ENCODE measurements at places on chromosomes 3 and 15.

GRCh38 chr15:69723404-69724096 lies 270.9 kb downstream of the RPLP1 start:
- no peak for DNase-seq

DNA sequence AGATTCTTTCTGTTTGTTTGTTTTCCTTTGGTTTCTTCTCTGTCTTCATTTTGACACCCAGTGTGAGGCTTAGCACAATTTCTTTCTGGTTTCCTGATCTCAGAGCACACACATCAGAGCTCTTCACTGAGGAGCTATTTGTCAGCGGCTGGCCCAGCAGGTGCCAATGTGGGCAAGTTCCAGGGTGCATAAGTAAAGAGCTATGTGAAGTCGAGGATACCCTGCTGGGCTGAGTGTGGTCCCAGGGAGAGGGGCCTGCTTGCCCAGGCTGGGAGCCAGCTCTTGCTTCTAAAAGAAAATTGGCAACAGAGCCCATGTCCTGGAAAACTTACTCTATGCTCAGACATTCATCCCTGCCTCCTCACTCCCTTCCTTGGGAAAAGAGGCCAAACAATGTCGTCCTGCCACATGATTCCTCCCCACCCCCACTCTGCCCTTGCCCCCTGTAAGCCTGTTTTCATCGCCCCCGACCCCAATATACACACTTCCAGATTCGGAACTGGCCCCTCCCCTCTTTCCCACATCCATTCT lies 101.2 kb downstream of the ST8SIA2 start:
- no peak for DNase-seq

DNA sequence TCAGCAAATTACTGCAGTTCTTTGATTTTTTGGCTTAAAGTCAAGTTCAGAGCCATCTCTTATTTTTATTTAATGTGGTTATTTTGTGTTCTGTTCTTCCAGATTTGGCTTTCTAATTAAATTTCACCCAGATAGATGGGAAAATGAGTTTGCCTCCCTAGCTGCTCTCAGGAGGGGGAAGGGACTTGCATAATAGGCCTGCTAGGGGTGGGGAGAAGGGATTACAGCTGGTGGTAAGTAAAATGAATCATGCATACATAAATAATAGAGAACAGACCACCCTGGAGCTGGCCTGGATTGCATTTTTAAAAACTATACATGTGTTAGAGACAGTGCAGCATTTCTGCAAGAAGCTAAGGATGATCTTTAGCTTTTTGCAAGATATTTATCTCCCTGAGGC lies 3.9 kb upstream of the PXYLP1 start:
- DNase-seq, result no peak

DNA sequence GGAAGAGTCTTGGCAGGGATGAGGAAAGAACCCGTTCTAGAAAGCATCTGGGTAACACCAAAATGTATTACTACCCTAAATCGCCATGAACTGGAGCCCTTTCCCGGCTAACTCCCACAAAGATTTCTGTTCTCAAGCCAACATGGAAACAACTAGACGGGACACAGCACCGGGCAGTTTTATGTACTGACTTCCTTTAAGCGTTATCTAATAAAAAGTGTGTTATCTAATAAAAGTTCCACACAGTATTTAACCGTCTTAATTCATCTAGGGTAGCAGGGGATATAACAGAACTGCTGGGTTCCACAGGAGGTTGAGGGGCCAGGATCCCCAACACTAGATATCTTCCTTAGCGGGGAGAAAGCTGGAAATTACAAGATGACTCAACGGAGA lies 347 bp upstream of the C3orf62 start:
- no peak for DNase-seq

DNA sequence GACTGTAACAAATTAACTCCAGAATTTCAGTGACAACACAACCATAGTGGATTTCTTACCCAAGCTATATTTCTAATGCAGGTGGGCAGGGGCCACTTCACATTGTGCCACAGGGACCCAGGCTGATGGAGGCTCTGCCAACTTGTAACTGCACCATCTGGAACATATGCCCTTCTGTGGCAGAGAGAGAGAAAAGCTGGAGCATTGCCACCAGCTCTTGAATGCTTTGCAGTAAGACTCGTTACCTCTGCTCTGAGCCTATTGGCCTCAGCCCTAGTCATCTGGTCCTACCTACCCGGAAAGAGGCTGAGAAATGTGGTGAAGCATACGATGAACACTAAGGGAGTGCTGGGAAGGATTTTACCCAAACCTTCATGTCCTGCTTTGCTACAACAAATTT lies 587.1 kb downstream of the ZNF385D start:
- DNase-seq, result no peak

GRCh38 chr3:48039487-48040190 lies 23.4 kb upstream of the MAP4 start:
- no peak for DNase-seq

DNA sequence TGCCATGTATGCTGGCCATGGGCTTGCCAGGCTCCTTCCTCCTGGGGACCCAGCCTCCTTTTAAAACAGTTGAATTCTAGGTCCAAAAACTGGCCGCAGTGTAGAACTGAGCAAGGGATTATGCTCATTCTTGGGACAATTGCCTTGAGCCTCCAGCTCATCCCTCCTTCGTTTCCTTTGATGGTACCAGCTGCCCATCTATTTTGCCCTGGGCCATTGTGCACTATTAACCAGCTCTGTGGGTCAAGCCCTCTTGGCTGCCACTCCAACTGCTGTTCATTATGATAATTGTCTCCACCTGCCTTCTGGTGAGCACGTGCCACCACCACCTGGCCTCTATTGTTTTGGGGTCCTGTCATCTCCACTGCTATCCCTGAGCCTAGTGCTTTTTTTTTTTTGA lies 75.8 kb upstream of the SYN2 start:
- no peak for DNase-seq

DNA sequence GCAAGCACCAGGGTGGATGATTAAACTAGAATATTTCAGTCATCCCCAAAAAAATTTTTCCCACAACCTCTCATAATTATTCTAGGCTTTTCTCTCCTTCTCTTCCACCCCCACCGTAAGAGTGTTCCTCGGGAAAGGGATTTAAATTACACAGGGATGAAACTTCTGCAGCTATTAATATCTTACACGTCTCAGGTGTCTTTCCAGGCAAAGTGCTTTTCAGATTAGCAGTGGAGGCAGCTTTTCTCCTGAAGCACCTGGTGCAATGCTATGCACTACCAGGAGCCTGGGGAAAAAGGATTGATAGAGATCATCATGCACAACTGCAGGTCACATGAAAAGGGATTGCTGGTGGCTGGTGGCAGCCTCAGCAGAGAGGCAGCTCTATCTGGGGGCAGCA lies 250.4 kb downstream of the NTRK3 start:
- no peak for DNase-seq

- no peak for DNase-seq
These were observed 187.8 kb downstream of the TUSC7 start for GRCh38 chr3:116897382-116897781.

DNA sequence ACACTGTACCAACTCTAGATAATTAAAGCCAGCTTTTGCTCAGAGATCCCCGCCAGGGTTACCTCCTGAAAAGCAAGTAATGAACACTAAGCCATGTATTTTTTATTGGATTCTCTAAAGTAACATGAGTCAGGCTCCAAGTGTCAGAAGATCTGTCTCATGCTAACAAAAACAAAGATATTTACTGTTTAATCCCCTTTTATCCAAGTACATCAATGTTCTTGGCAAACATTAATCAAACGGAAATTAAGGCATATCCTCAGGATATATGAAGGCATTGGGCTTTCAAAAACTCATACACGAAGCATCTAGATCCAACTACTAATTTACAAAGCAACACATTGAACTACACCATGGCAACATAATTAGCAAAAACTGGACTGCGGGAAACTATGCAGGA lies 37.2 kb downstream of the MYO5A start:
- DNase-seq, result no peak

DNA sequence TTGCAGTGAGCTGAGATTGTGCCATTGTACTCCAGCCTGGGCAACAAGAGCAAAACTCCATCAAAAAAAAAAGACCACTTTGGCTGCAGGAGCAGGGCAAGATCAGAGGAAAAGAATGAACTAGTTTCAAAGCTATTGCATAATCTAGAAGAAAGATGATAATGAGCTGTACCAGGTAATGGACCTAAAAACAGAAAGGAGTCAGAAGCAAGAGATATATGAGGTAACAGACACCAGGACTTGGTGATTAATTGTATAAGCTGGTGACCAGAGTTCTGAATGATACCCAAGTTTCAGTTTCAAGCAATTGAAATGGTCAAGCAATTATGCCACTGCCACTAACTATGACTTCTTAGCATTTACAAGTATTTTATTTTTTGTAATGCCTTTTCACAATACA lies 2.9 kb downstream of the POLQ start:
- DNase-seq, result no peak

GRCh38 chr3:17942856-17943255 lies 200.4 kb upstream of the TBC1D5 start:
- DNase-seq, result no peak

- DNase-seq, result no peak
These were observed 43.0 kb downstream of the SLCO3A1 start for GRCh38 chr15:91896341-91897055.

DNA sequence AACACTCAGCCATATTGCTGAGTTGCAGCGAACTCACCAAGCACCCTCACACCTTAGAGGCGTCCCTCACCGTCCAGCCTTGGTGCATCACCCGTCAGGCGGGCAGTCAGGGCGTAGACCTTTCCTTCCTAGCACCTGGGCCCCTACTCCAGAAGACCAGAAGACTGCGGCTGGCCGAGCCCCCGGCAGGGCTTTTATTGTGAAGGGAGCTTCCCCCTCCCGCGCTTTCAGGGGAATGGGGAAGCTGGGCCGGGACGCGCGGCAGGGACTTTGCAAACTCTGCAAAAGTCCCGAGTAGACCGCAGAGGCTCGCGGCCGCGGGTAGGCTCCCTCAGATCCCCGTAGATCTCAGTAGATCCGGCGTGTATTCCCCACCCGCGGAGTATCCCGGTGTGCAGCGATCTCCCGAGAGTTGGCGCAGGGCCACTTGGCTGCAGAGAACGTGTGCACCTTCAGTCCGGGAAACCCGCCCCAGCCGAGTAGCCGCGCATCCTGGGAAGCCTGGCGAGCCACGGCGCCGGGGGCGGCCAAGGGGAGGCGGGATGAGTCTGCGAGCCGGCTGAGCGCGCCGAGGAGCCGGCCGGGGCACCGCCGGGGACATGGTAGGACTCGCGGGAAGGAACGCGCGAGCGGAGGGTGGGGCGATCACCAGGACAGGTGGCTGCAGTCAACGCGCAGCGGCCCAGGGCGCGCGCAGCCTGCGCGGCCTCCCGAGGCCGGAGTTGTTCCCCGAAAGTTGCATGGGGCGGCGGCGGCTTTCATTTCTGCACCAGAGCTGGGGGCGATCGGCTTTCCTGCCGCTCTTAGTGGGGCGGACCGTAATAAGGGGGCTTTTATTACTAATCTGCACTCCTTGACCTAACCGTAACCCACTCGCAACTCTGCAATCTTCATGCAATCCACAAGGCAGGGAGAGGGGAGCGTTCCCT lies at the start of gene GASK1A:
GASK1A (plus strand) TSS at position 268 of the 929 bp plus-strand sequence; CDS start at position 600, 332 bp downstream.
- peak; percentile 16 for DNase-seq

- no peak for DNase-seq
These were observed 7.5 kb upstream of the COLQ start for GRCh38 chr3:15528854-15529537.

- DNase-seq, result no peak
These were observed 209.7 kb upstream of the DCBLD2 start for GRCh38 chr3:99111235-99111634.

GRCh38 chr3:50303013-50303815 lies at the start of gene HYAL1:
Gene HYAL1 (minus strand): TSS chr3:50303574. CDS start chr3:50302956, 618 bp downstream.
- no peak for DNase-seq

DNA sequence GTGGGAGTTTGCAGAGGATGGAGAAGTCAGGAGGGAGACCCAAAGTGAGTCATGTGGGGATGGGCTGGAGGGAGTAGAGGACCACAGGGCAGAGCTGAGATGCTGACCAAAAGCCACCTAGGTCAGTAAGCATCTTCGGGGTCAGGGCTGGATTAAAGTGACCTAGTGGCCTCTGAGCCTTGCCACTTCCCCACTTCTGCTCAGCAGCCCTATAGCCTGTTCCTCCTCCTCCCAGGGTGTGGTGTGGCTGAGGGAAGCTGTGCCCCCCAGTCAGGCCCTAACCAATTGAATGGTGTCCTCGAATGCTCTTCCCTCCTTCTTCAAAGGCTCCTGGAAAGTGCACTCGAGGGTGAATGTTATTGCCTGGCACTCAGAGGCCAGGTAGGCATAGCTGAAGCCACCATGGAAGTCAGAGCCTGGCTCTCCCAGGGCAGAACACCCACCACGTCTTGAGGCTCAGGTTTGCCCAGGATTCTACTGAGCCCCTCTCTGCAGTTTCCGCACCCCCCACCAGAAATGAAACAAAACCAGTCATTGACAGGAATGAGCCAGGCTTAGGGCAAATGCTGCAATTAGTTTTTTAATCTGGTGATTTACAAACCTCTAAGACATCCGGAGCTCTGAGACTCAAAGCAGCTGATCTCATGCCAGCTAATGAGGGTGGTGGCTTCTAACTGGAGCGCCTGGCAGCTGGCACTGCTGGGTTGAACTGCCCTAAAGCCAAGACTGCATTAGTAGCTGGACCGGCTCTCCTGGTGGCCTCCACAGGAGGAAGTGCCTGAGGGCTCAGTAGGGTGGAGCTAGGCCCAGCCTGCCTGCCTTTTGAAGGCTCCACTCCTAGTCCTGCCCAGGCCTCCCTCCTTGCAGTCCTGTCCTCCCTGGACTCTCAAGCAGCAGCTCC lies 26.0 kb upstream of the VIPR1 start:
- DNase-seq, result no peak

- DNase-seq, result no peak
These were observed 853.4 kb downstream of the IGSF11 start for GRCh38 chr3:118181274-118181673.

GRCh38 chr3:43638594-43639447 lies 17.0 kb upstream of the ANO10 start:
- peak; percentile 47 for DNase-seq

DNA sequence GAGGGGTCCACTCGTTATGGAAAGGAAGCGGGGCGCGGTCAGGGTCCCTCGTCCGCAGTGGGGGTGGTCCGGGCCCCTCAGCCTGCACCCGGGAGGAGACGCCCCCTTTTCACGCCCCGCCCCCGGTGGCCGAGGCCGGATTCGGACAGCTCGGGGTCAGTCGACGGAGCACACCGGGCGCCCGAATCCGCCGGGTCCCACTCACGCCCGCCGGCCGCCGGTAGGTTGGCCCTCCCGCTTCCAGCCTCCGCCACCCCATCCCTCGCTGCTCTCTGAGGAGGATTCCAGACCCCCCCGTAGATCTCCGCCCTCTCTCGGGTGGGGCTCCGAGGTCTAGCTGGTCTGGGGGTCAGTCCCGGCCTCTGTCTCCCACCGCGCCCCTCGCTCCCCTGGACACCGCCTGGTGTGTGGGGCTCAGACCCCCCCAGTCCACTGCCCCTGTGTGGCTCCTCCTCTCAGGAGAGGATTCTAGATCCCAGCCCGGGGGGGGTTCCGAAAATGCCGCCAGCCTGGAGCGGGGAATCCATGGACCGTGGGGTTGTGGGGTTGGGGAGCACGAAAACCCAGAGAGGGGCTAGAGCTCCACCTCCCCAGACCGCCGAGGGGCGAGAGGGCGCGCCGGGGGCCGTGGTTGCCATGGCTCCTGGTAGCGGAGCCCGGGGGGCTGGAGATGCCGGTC lies 725 bp downstream of the CHL1 start:
- no peak for DNase-seq

- DNase-seq, result no peak
These were observed 162.8 kb downstream of the GREM1 start for GRCh38 chr15:32880642-32881041.

Data from T-helper 2 cell (primary cell).